ENCODE measurements at places on chromosomes 2 and 18.

- no peak for DNase-seq
Measured at GRCh38 chr2:151049746-151050145, 211.9 kb downstream of the RBM43 start.

GRCh38 chr2:38971377-38971776 lies 81.7 kb downstream of the ARHGEF33 start:
- no peak for DNase-seq

GRCh38 chr2:61257446-61257845 lies 95.5 kb downstream of the C2orf74 start:
- no peak for DNase-seq

DNA sequence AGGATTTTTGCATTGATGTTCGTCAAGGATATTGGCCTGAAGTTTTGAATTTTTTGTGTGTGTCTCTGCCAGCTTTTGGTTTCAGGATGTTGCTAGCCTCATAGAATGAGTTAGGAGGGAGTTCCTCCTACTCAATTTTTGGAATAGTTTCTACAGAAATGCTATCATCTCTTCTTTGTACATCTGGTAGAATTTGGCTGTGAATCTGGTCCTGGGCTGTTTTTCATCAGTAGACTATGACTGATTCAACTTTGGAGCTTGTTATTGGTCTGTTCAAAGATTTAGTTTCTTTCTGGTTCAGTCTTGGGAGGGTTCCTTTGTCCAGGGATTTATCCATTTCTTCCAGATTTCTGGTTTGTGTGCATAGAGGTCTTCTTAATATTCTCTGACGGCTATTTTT lies 166.7 kb downstream of the ST6GAL2 start:
- DNase-seq = no peak

DNA sequence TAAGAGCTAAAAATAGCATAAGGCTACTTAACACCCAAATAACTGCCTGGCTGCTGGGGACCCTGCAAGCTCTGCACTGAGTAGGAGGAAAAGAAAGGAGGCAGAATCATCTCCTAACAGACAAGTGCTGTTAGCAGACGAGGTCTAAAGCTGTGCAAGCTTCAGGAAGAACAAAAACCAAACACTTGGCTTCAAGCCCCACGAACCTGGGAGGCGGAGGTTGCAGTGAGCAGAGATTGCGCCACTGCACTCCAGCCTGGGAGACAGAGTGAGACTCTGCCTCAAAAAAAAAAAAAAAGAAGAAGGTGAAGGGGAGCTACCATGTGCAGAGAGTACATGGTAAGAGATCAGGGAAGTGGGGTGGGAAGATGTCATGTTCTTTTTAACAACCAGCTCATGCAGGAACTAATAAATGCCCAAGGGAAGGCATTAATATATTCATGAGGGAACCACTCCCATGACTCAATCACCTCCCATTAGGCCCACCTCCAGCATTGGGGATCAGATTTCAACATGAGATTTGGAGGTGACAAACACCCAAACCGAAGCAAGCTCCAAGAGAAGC lies 28.8 kb upstream of the INO80C start:
- DNase-seq = no peak

DNA sequence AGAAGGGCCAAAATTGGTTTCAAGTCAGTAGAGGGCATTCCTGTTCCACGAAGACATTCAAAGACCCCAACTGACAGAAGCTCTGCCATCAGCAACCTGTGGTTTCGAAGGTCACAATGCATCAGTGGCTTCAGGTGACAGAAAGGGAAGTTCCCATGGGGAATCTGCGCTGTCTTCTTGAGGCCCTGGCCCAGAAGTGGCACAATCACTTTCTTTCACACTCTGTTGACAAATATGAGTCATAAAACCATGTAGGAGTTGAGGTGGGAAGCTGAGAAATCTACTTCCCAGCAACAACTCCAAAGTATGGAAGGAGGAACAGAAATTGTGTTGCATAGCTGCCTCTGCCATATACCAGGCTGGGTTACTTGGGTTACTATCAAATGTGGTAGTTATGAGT lies 621.1 kb upstream of the FANCL start:
- no peak for DNase-seq

DNA sequence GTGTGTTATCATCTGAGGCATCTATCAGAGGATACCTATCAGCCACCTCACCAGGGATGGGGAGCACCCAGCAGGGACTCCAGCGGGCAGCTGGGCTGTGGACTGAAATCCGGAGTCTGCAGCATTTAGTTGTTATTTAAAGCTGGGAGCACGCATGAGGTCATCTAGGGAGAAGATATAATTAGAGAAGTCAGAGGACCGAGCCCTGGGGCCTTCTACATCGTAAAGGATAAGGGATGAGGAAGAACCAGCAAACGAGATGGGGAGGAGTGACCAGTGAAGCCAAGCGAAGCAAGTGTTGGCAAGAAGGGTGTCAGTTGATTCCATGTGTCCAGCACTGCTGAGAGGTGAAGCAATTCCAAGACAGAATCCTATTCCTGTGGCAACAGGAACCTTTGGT lies 70.3 kb downstream of the STEAP3 start:
- DNase-seq = no peak

- no peak for DNase-seq
Measured at GRCh38 chr2:11056614-11057013, 98.7 kb upstream of the SLC66A3 start.

All from aorta (tissue), 5 donors.